ENCODE measurements at places on chromosomes 7 and 10.

GRCh38 chr10:3889961-3890522 is 105.0 kb upstream of the KLF6 start:
- peak; percentile 92 for DNase-seq

DNA sequence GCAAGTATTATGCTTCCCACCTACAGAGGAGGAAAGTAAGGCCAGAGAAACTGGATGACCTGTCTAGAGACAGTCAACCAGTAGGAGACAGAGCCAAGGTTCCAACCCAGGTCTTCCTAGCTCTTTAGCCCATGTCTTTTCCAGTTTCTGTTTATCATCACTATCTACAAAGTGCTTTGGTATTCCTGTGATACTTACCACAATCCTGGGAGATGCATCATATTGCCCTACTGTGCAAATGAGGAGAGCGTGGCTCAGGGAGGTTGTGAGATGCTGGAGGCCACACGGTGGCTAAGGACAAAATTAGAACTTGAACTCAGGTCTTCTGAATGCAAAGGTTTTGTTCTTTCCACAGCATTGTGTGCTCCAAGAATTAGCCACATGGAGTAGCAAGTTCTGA is 11.2 kb upstream of the PLEKHA1 start:
- DNase-seq, result no peak

- DNase-seq, result no peak
Observed at GRCh38 chr7:157481389-157481788, 144.6 kb downstream of the DNAJB6 start.

DNA sequence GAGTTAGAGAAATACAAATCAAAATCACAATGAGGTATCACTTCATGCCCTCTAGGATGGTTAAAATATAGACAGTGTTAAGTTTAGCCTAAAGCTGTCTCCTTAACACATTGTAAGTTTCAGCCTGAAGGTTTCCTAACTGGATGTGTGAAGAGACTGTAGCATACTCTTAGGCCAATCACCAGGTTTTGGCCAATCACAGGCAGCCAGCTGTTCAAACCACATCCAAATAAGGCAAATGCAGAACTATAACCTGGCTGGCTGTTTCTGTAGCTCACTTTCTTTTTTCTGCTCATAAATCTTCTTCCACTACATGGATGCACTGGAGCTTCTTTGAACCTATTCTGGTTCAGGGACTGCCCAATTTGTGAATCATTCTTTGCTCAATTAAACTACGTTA is 19.7 kb downstream of the ESYT2 start:
- DNase-seq, result peak; percentile 39

DNA sequence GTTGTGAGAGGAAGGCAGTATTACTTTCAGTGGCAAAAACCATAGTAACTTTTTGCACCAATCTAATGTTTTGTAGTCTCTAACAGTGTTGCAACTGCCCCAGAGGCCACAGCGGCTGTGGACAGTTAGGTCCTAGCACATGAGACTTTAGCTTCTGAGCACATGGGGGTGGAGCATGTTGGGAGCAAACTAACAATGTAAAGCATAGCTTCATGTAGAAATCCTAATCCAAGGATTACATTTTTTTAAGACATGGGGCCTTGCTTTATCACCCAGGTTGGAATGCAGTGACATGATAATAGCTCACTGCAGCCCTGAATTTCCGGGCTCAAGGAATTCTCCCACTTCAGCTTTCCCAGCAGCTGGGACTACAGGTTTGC is 49.0 kb downstream of the LAMB1 start:
- DNase-seq, result no peak

GRCh38 chr10:23474626-23475025 is 35.8 kb downstream of the OTUD1 start:
- DNase-seq, result no peak

DNA sequence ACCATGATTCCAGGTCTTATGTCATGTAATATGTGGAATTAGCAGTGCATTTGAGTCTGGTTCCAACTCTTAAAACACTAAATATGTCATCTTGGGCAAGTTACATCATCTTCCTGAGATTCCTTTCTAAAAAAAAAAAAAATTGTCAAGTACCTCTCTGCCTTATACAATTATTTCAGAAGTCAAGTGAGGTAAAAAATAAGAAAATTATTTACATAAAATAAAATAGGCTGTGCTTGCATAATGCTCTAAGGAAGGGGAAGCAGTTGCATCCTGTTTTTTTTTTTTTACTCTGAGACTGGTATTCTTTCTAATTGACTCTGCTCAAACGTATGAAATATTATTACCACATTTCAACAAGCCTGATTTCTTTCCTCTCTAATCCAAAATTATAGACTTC is 55.1 kb upstream of the SEMA3A start:
- no peak for DNase-seq

GRCh38 chr7:45680776-45681175 is 106.6 kb downstream of the ADCY1 start:
- no peak for DNase-seq

- DNase-seq, result no peak
Observed at GRCh38 chr10:47183704-47184041, 116.3 kb upstream of the GDF10 start.
